ENCODE measurements at places on chromosomes 2 and 18. TPM values are rescaled to one million over a fixed set of nuclear protein-coding genes. Genes with fewer than 3 reads are reported as not detected.

- no peak for DNase-seq
- H3K27me3 ChIP-seq: no peaks in the 10 kb centered on the region
- no peak overlapping the region for H3K27ac ChIP-seq
- H3K36me3 ChIP-seq: no peaks in the 10 kb centered on the region
- no peaks in the 10 kb centered on the region for H3K4me1 ChIP-seq
These were observed 634.5 kb downstream of the ZEB2 start for GRCh38 chr2:143885461-143885860.

DNA sequence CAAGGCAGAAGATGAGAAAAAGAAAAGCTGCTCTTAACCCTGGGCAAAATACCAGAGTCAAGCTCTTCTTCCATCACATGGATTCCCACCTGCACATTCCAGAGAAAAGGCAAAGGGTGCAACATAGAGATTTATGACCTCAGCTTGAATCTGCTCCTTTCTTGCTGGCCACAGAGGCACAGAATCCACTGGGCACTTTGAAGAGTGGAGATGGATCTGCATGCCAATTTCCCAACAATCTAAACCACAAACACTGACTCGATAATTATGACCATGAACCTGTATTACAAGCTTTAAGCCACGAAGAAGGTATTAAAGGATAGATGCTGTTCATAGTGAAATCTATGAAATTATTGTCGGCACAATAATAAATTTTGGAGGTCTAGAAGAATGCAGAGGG, 237.3 kb downstream of the PID1 start:
- no peak overlapping the region for H3K27ac ChIP-seq
- no peak overlapping the region for H3K4me3 ChIP-seq
- no peaks in the 10 kb centered on the region for H3K27me3 ChIP-seq
- H3K36me3 ChIP-seq: no peaks in the 10 kb centered on the region
- no peak for DNase-seq
- H3K4me1 ChIP-seq: no peaks in the 10 kb centered on the region

DNA sequence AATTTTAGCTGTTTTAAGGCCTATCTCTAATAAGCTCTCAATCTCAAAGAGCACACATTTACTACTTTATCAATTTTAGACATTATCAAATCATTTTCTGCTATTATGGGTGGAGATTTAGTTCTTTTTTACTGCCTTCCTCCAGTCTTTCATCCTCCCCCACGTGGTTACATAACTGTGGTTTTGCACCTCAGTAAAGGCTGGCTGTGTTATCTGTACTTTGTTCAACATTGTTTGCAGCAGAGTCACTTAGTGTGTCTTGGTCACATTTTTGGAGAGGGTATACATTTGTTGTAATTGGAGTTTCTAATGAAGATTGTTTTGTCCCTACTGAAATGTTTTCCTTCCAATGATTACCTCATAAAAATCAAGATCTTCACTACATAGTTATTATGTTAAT, 549.6 kb upstream of the CELF4 start:
- H3K4me3 ChIP-seq: no peak overlapping the region
- no peak overlapping the region for H3K27ac ChIP-seq
- no peak for DNase-seq
- H3K36me3 ChIP-seq: no peaks in the 10 kb centered on the region

- no peaks in the 10 kb centered on the region for H3K27me3 ChIP-seq
- peaks cover 6% of the 10 kb centered on the region for H3K4me1 ChIP-seq
- H3K4me3 ChIP-seq: no peak overlapping the region
- no peaks in the 10 kb centered on the region for H3K36me3 ChIP-seq
These were observed 268.3 kb upstream of the CYP26B1 start for GRCh38 chr2:72415781-72416475.

- no peaks in the 10 kb centered on the region for H3K27me3 ChIP-seq
- H3K4me1 ChIP-seq: peaks cover 24% of the 10 kb centered on the region
- H3K36me3 ChIP-seq: no peaks in the 10 kb centered on the region
- H3K4me3 ChIP-seq: peak within 1 kb of the TSS; percentile 22
These were observed at the start of gene LGALSL for GRCh38 chr2:64453770-64454385. Gene LGALSL (plus strand): TSS chr2:64454162. CDS start chr2:64454546, 384 bp downstream.

- no peak overlapping the region for H3K27ac ChIP-seq
- peaks cover 5% of the 10 kb centered on the region for H3K27me3 ChIP-seq
- no peak overlapping the region for H3K4me3 ChIP-seq
- no peak for DNase-seq
- H3K36me3 ChIP-seq: no peaks in the 10 kb centered on the region
- H3K4me1 ChIP-seq: no peaks in the 10 kb centered on the region
These were observed 300.2 kb downstream of the LPIN1 start for GRCh38 chr2:12046641-12047040.

GRCh38 chr2:229066121-229066715, 204.9 kb downstream of the PID1 start:
- no peak for DNase-seq
- H3K36me3 ChIP-seq: no peaks in the 10 kb centered on the region
- no peaks in the 10 kb centered on the region for H3K27me3 ChIP-seq
- no peaks in the 10 kb centered on the region for H3K4me1 ChIP-seq

GRCh38 chr2:176242276-176242675, 27.0 kb upstream of the MTX2 start:
- no peaks in the 10 kb centered on the region for H3K27me3 ChIP-seq
- DNase-seq: no peak
- no peak overlapping the region for H3K27ac ChIP-seq
- no peaks in the 10 kb centered on the region for H3K4me1 ChIP-seq
- H3K4me3 ChIP-seq: no peak overlapping the region

Gene EML6
- total RNA-seq: 10.1 TPM

Gene SPATA3
- total RNA-seq: not detected

Gene CCDC148
- total RNA-seq: 0.24 TPM

Gene SCYGR2
- not detected for total RNA-seq

Gene ANKRD62
- not detected for total RNA-seq

All from adrenal gland (tissue), 19 donors.